ENCODE measurements at places on chromosomes 1 and 21. TPM values are rescaled to one million over a fixed set of nuclear protein-coding genes. Genes with fewer than 3 reads are reported as not detected.

GRCh38 chr1:20693623-20694022, 24.2 kb downstream of the KIF17 start:
- no peak for DNase-seq

DNA sequence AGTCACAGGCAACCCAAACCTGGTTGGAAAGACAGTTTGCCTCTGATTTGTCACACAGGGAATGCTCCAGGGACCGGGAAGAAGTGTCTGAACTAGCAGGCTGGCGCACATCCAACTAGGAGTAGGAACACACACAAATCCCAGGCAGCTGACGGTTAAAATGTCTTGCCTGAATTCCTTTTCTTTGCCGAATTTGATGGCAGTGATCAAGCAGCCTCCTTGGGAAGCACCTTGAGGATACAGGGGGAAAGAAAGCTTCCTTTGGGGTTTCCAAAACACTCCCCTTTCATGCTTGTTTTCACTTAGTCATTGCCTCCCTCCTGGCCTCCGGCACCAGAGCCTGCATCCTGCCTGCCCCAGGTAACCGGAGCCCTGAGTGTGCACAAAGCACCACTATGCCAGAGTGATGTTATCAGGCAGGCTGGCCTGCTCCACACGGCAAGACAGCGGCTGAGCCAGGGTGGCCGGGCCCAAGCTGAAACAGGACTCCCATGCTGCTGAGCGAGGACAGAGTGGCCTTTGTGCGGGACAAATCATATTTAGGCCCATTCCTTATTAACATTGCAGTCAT, 193.8 kb downstream of the LMX1A start:
- peak; percentile 15 for DNase-seq

GRCh38 chr1:211606914-211607753, 28.2 kb upstream of the SLC30A1 start:
- DNase-seq: no peak

DNA sequence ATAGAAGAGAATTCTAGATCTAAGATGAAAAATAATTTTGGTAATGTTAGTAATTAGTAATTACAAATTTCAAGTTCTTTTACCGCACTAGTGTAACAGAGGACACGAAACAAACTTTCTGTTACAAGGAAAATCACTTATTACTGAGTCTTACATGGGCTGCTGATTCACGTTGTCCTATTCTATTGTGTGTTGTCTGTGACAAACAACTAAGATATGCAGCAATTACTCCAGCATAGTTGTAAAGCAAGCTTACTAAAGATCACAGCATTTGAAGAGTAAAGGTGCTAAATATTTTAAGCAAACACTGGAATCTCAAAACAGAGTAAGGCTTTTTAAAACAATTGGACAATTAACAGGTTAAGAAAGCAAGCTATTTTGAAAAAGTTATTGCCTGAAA, 502.3 kb downstream of the KCNT2 start:
- no peak for DNase-seq

DNA sequence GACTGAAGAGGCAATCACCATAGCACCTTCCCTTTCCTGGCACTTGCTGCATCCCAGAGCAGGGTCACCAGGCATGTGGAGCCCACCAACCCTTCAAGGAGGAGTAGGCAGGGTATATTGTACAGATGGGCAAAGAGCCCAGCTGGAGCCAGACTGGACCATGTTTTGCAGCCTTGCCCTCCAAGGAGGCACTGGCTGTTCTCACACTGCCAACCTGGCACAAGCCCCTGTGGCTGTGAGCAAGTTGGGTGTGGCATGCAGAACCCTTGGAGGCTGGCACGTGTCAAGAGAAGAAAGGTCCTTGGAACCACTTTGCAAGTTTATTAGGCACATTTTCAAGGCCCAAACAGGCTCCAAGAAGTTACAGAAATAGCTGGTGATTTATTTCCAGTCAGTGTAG, 146.4 kb downstream of the FOXD2 start:
- no peak for DNase-seq

GRCh38 chr1:7458946-7459345, 312.1 kb upstream of the VAMP3 start:
- DNase-seq: no peak

- DNase-seq: no peak
Observed at GRCh38 chr1:45979778-45980176, 152.7 kb downstream of the PIK3R3 start.

DNA sequence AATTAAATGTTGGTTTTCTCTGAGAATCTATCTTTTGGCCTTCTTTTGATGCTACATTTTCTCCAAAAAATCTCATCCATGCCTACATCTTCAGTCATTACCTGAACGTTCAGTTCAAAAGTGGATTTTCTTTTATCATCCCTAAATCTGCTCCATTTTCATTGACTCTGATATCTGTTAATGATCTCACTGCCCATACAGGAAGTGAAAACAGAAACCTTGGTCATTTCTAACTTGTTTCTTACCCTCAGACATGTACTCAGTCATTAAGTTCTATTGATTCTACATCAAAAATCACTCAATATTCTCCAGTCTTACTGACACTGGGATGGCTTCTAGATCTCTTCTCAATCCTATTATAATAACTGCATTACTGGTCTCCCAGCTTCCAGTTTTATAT, 22.7 kb downstream of the PRKACB start:
- no peak for DNase-seq

- no peak for DNase-seq
Observed at GRCh38 chr1:226779561-226779960, 40.5 kb upstream of the ITPKB start.

GRCh38 chr1:30856260-30856790, 52.2 kb downstream of the SDC3 start:
- no peak for DNase-seq

DNA sequence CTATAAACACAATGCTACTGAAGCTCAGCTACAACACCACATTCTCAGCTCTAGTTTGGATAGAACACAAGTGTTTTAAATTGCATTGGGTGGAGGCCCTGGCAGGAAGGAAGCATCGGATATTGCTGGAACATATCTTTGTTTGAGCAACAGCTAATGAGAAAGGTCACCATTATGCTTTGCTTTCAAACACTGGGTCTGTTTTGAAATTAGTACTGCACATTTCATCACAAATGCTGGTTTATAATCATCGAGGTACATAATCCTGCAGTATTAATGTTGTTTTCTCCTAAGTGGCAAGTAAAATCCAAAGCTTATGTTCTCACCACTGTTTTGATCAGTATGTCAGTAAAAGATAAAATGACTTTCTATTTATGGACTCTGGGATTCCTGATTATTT, 61.5 kb upstream of the ARHGAP29 start:
- DNase-seq: peak; percentile 52

DNA sequence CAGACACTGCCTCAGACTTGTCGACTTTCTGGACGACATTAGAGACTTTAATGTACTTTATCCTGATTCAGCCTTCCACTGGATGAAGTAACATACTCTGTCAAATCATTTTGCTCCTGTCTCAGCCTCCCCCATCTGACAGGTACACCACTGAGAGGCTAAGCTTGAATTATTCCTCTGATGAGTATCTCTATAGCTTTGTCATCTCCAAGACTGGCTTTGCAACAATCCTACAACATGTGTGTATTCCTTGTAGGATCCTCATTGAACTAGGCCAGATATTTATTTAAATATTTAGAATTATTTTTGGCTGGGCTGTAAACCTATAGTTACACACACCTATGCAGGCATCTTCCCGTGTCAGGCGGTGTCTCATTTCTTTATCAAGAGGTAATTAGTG, 1.1 kb upstream of the TRIM58 start:
- no peak for DNase-seq

- DNase-seq: no peak
Observed at GRCh38 chr21:39576518-39577128, 36.1 kb upstream of the B3GALT5 start.

DNA sequence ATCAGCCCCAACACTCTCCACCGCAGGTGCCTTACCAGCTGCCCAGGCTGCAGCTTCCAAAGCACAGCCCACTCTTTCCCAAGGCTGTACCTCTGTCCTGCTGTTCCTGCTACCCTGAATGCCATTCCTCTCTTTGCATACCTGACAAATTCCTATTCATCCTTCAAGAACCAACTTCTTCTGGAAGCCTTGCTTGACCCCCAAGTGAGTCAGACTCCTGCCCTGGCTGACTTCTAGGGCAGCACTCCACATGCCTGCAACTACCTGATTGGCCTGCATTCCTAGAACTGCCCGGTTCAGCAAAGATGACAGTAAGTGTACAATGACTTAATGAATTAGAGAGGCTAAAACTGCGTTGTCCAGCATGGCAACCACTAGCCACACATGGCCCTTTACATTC, 20.8 kb upstream of the PDZK1IP1 start:
- DNase-seq: no peak

DNA sequence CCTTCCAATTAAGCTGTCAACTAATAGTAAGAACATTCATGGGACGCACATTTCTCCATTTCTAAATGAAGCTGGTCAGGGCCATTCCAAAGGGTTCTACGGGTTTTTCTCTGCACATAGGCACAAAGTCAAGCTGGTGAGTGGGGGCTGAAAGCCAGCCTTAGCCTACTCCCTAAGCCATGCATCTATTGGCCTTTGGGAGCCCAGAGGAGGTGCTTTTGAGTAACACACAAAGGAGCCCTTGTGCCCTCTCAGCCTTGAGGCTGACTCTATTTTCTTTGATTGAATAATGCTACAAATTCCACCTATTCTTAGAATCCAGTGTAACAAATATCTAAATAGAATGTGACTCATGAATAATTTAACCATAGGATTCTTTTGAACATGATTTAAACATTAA, 73.6 kb downstream of the RGS13 start:
- DNase-seq: peak; percentile 87

- no peak for DNase-seq
Observed at GRCh38 chr1:203100516-203100869, 14.7 kb upstream of the MYOG start.

- DNase-seq: no peak
Observed at GRCh38 chr21:25171438-25171837, 435.8 kb downstream of the MRPL39 start.

DNA sequence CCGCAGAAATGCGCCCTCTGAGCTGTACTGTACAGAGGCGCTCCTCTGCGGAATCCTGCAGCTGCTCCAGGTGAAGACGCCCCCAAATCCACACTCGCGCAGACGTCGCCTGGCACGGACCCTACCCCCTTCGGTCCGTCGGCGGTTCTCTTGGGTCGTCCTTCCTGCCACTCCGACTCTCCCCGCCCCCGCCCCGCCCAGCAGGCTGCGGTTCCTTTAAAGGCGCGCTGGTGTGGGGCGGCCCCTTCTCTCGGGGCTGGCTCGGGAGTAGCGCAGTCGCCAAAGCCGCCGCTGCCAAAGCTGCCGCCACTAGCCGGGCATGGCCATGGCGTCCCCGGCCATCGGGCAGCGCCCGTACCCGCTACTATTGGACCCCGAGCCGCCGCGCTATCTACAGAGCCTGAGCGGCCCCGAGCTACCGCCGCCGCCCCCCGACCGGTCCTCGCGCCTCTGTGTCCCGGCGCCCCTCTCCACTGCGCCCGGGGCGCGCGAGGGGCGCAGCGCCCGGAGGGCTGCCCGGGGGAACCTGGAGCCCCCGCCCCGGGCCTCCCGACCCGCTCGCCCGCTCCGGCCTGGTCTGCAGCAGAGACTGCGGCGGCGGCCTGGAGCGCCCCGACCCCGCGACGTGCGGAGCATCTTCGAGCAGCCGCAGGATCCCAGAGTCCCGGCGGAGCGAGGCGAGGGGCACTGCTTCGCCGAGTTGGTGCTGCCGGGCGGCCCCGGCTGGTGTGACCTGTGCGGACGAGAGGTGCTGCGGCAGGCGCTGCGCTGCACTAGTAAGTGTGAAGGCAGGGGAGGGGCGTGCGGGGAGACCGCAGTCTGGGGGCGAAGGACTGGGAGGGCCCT, at the start of gene RASSF5:
TSS of gene RASSF5 (plus strand) at position 248 of the 846 bp plus-strand sequence. CDS start at position 320, 72 bp downstream.
- peak; percentile 34 for DNase-seq

- DNase-seq: no peak
Observed at GRCh38 chr1:232744847-232745246, 60.4 kb upstream of the MAP10 start.

DNA sequence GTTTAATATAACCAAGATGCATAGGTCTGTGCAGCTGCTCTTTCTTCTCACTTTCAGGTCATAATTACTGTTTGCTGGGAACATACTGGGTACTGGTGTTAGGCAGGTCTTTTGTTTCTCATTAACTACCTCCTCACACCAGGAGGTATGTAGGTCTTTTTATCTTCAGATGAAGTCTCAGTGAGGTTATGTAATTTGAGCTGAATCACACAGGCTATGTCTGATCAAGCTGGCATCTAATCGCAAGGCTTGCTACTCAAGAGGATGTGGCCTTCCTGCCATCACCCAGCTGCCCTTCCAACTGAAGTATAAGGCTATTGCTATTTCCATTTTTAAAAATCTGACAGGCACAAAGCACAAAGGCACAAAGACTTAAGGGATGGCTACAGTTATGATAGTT, 96.4 kb downstream of the RUNX1 start:
- no peak for DNase-seq

DNA sequence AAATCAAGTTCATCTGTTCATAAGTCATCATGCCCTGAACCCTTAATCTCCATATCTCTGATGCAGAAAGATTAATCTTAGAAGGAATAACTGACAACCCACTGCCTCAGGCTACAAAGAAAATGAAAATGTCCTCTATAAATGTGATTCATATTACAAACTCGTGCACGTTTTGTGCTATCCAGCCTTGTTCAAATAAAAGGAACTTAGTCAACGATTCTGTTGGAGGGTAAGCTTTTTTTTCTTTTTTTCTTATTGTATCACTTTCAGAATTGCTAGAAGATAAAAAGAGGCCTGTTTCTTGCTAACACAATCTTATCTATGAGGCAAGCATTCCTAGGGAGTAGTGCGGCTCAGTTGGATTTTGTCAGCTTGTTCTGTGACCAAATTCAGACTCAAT, 228.4 kb downstream of the TM2D1 start:
- no peak for DNase-seq

GRCh38 chr1:24222008-24222605, 35.0 kb upstream of the IFNLR1 start:
- DNase-seq: no peak

GRCh38 chr21:46320331-46320801, 3.3 kb downstream of the C21orf58 start:
- DNase-seq: no peak

GRCh38 chr1:97174039-97174704, 452.6 kb downstream of the PTBP2 start:
- DNase-seq: no peak

- DNase-seq: no peak
Observed at GRCh38 chr1:154810571-154810970, 59.5 kb downstream of the KCNN3 start.

GRCh38 chr21:42624095-42624790, 29.2 kb upstream of the PDE9A start:
- no peak for DNase-seq

The FOXE3 gene
- total RNA-seq: not detected

The SLC2A5 gene
- total RNA-seq: 0.11 TPM

The SMCP gene
- total RNA-seq: not detected

The VWA5B1 gene
- total RNA-seq: not detected

The FAM3B gene
- total RNA-seq: not detected

The OLIG2 gene
- total RNA-seq: 25.8 TPM

The HCRTR1 gene
- not detected for total RNA-seq

The ST6GALNAC5 gene
- total RNA-seq: 2.1 TPM

The OR2L3 gene
- not detected for total RNA-seq

The WDR47 gene
- 6.2 TPM for total RNA-seq

The GBP3 gene
- total RNA-seq: 0.08 TPM

The FCGR3A gene
- not detected for total RNA-seq

The IPO13 gene
- total RNA-seq: 29.4 TPM

The KCTD3 gene
- 26.6 TPM for total RNA-seq

The CHIA gene
- total RNA-seq: not detected

The RHEX gene
- total RNA-seq: not detected

The PEAR1 gene
- not detected for total RNA-seq

The ITLN2 gene
- total RNA-seq: 0.90 TPM

The MATN1 gene
- total RNA-seq: 0.18 TPM

The LCE1B gene
- not detected for total RNA-seq

The GGPS1 gene
- total RNA-seq: 24.6 TPM

The REG4 gene
- total RNA-seq: not detected

The SH2D5 gene
- total RNA-seq: 3.7 TPM

Measured in SK-MEL-5 (cell line).